Colonic mucosa (tissue), 4 donors: ENCODE measurements at places on chromosomes 11 and 22. TPM values are rescaled to one million over a fixed set of nuclear protein-coding genes. Genes with fewer than 3 reads are reported as not detected.

DNA sequence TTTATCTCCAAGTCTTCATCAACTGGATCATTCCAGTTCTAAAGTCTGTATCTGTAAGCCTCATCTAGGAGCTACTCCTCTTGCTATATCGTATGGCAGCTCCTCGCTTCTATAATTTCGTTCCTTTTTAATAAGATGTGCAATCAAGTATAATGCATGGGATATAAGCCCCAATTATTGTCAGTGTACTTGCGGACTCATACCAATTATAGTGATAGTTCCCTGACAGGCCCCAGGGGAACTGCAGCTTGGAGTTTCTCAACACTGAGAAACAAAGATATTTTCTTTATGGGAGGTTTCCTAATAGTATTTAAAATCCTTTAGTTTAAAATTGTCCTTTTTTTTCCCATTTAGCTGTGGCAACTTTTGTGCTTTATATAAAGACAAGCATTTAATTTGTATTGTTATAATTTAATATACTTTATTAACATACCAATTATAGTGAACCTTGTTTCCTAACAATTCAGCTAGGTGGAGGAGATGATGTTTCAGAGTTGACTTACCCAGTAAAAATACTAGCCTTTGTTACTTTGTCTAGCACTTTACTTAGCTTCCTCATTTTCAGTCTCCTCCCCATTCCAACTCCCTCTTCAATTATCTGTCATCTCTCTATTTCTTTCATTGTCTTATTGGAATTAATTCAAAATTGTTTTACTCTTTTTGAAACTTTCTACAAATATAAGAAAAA, 25.3 kb upstream of the DDX17 start:
- H3K36me3 ChIP-seq, result no peaks in the 10 kb centered on the region
- no peak overlapping the region for H3K27ac ChIP-seq
- no peaks in the 10 kb centered on the region for H3K27me3 ChIP-seq
- no peak for DNase-seq
- H3K4me1 ChIP-seq, result no peaks in the 10 kb centered on the region
- H3K4me3 ChIP-seq, result no peak overlapping the region

DNA sequence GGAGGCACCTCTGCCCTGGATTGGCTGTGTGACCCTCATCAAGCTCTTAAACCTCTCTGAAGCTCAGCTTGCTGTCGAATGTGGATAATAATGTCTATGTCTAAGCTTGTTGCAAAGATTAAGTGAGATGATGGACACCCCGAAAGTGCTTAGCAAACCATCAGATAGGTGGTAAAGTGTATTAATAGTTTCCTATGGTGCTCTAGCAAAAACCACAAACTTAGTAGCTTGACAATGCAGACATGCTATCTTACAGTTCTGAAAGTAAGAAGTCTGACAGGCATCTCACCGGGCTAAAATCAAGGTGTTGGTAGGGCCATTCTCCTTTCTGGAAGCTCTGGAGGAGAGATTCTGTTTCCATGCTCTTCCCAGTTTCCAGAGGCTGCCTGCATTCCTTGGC, 106.5 kb upstream of the CSNK2A3 start:
- H3K36me3 ChIP-seq, result no peaks in the 10 kb centered on the region
- H3K27me3 ChIP-seq, result no peaks in the 10 kb centered on the region
- no peak overlapping the region for H3K27ac ChIP-seq
- no peaks in the 10 kb centered on the region for H3K4me1 ChIP-seq

- H3K4me1 ChIP-seq, result peaks cover 3% of the 10 kb centered on the region
- H3K27me3 ChIP-seq, result no peaks in the 10 kb centered on the region
- H3K4me3 ChIP-seq, result no peak overlapping the region
- H3K36me3 ChIP-seq, result no peaks in the 10 kb centered on the region
- DNase-seq, result no peak
Measured at GRCh38 chr22:26442086-26442756, 13.2 kb downstream of the ASPHD2 start.

Gene SCN3B
- 0.30 TPM for total RNA-seq

- H3K4me1 ChIP-seq, result no peaks in the 10 kb centered on the region
- no peak for DNase-seq
- H3K27me3 ChIP-seq, result no peaks in the 10 kb centered on the region
- H3K4me3 ChIP-seq, result no peak overlapping the region
- H3K36me3 ChIP-seq, result no peaks in the 10 kb centered on the region
- H3K27ac ChIP-seq, result no peak overlapping the region
Measured at GRCh38 chr11:10982704-10983510, 125.1 kb upstream of the ZBED5 start.

GRCh38 chr11:109076870-109077269, 345.1 kb upstream of the C11orf87 start:
- H3K27me3 ChIP-seq, result no peaks in the 10 kb centered on the region
- H3K4me1 ChIP-seq, result no peaks in the 10 kb centered on the region
- H3K36me3 ChIP-seq, result no peaks in the 10 kb centered on the region
- H3K4me3 ChIP-seq, result no peak overlapping the region

- no peak overlapping the region for H3K27ac ChIP-seq
- no peaks in the 10 kb centered on the region for H3K36me3 ChIP-seq
- no peaks in the 10 kb centered on the region for H3K27me3 ChIP-seq
- no peak for DNase-seq
Measured at GRCh38 chr11:44695169-44695833, 31.5 kb upstream of the TSPAN18 start.

Gene POU2AF1
- total RNA-seq, result 3.7 TPM

- no peak for DNase-seq
- peaks cover 27% of the 10 kb centered on the region for H3K27me3 ChIP-seq
- no peaks in the 10 kb centered on the region for H3K4me1 ChIP-seq
- no peaks in the 10 kb centered on the region for H3K36me3 ChIP-seq
- no peak overlapping the region for H3K4me3 ChIP-seq
Measured at GRCh38 chr22:50606165-50606945, 5.8 kb downstream of the MAPK8IP2 start.

GRCh38 chr11:87125257-87125656, 87.5 kb downstream of the TMEM135 start:
- H3K27me3 ChIP-seq, result no peaks in the 10 kb centered on the region
- no peaks in the 10 kb centered on the region for H3K36me3 ChIP-seq
- no peaks in the 10 kb centered on the region for H3K4me1 ChIP-seq
- H3K4me3 ChIP-seq, result no peak overlapping the region
- H3K27ac ChIP-seq, result no peak overlapping the region
- DNase-seq, result no peak

DNA sequence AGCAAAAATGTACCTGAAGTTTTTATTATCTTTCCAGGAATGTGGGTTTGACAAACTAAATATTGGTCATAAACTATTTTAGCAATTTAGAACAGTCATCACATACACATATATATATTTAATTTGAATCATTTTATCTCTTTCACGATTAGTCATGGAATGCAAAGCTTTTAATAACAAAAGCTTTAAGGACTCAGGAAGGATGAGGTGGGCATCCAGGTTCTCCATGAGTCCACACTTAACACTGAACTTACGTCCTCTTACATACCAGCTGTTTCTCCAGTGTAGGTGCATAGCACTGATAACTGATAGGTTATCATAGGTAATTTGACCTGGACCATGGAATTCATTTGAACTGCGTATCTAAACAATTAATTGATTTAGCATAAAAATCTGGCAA, 28.1 kb upstream of the GNAZ start:
- no peak overlapping the region for H3K27ac ChIP-seq
- no peak for DNase-seq
- H3K4me3 ChIP-seq, result no peak overlapping the region
- no peaks in the 10 kb centered on the region for H3K4me1 ChIP-seq

Gene APOBEC3H
- total RNA-seq, result not detected

Gene ZNRD2
- 30.8 TPM for total RNA-seq

Gene STK33
- total RNA-seq, result 3.7 TPM

Gene CELSR1
- total RNA-seq, result 7.8 TPM

Gene KCTD17
- 25.4 TPM for total RNA-seq

Gene VWCE
- total RNA-seq, result 0.37 TPM

DNA sequence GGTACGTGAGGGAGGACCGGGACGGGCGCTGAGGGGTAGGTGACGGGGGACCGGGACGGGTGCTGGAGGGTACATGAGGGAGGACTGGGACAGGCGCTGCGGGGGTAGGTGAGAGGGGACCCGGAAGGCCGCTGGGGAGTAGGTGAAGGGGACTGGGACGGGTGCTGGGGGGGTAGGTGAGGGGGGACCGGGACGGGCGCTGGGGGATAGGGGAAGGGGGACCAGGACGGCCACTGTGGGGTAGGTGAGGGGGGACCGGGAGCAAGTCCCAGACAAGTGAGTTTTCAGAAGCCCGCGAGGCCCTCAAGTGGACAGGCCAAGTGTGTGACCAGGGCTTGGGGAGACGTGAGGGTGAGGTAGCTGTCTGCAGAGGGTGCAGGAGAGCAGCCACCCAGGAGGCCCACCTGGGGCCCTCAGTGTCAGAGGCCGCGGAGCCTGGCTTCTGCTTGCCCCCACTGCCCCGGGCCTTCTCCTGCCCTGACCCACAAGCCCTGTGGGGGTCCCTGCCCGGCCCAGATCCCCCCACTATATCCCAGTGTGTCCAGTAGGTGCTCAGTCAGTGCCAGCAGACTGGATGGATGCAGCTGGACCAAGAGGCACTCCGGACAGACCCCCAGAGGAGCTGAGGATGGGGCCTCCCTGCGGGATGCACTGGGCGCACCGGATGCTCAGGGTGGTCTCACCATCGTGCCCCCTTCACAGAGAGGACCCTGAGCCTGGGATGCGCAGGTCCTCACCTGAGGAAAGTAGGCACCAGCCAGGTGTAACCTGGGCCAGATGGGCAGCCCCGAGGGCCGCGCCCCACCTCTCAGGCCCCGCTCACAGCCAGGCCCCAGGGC, 44.2 kb upstream of the TH start:
- no peaks in the 10 kb centered on the region for H3K36me3 ChIP-seq
- H3K27ac ChIP-seq, result no peak overlapping the region
- H3K4me3 ChIP-seq, result no peak overlapping the region
- no peaks in the 10 kb centered on the region for H3K27me3 ChIP-seq
- no peaks in the 10 kb centered on the region for H3K4me1 ChIP-seq
- DNase-seq, result peak; percentile 17

DNA sequence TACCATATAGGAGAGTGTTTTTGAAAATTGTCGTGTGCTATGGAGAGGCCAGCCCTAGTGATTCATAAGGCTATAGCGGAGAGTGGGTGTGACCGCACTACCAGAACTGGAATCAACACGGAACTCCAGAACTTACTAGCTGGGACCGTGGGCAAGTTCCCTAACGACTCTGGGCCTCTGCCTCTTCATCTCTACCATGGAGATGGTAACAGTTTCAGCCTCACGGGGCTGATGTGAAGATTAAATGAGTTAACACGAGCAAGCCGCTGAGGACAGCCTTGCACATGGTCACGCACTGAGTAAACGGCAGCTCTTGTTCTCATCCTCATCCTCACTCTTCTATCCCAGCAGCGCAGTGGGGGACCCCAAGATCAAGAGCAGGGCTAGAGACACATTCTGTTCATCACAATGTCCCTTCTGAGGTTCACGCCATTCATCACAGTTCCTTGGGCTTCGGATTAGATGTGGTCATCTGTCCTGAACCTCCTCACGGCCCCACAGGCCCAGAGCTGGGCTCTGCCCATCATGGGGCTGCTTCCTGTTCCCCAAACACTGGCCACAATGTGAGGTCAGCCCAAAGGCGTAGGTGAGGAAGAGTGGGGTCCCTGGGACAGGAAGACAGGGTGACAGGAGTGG, 47.2 kb upstream of the CD5 start:
- H3K4me3 ChIP-seq, result no peak overlapping the region
- no peak overlapping the region for H3K27ac ChIP-seq
- no peak for DNase-seq
- H3K36me3 ChIP-seq, result no peaks in the 10 kb centered on the region

Gene MS4A7
- 3.3 TPM for total RNA-seq

Gene DEUP1
- 0.29 TPM for total RNA-seq

Gene PGA4
- not detected for total RNA-seq

- H3K36me3 ChIP-seq, result no peaks in the 10 kb centered on the region
- no peak overlapping the region for H3K4me3 ChIP-seq
- H3K4me1 ChIP-seq, result no peaks in the 10 kb centered on the region
- DNase-seq, result no peak
- no peaks in the 10 kb centered on the region for H3K27me3 ChIP-seq
- H3K27ac ChIP-seq, result no peak overlapping the region
Measured at GRCh38 chr22:17950651-17951214, 73.6 kb downstream of the MICAL3 start.
